Psoas muscle (tissue), 8 donors: ENCODE measurements at places on chromosomes 2 and 18. TPM values are rescaled to one million over a fixed set of nuclear protein-coding genes. Genes with fewer than 3 reads are reported as not detected.

GRCh38 chr2:56015711-56016115, 92.1 kb upstream of the EFEMP1 start:
- H3K36me3 ChIP-seq, result no peaks in the 10 kb centered on the region
- no peaks in the 10 kb centered on the region for H3K27me3 ChIP-seq
- H3K27ac ChIP-seq, result no peak overlapping the region
- no peak overlapping the region for H3K4me3 ChIP-seq
- DNase-seq, result no peak

FBXO48 gene
- 0.90 TPM for total RNA-seq

GRCh38 chr2:99779276-99779675, 289.5 kb upstream of the REV1 start:
- no peaks in the 10 kb centered on the region for H3K4me1 ChIP-seq
- no peaks in the 10 kb centered on the region for H3K27me3 ChIP-seq
- H3K36me3 ChIP-seq, result no peaks in the 10 kb centered on the region
- no peak overlapping the region for H3K27ac ChIP-seq

NGEF gene
- total RNA-seq, result 0.22 TPM

KCNK3 gene
- total RNA-seq, result 0.15 TPM

GRCh38 chr2:113080134-113080533, 12.4 kb downstream of the IL1F10 start:
- no peaks in the 10 kb centered on the region for H3K36me3 ChIP-seq
- H3K27me3 ChIP-seq, result no peaks in the 10 kb centered on the region
- H3K4me1 ChIP-seq, result no peaks in the 10 kb centered on the region
- no peak overlapping the region for H3K27ac ChIP-seq

DNA sequence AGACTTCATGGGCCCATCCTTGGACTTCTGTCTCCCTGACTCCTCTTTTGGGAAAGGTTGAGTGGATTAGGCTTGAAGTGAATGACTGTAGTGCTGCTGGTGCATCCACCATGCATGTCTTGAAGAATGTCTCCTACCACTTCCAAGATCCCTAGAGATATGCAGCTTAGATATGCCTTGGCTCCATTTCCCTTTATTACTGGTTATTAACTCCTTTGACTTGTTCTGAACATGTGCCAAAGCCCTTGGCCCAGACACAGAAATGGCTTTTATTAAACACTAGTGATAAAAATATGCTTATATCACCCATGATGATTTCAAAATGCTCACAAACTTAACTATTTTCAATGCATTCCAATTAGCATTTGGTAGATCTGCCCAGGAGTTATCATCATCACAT, 90.0 kb upstream of the SLC14A2 start:
- H3K27me3 ChIP-seq, result no peaks in the 10 kb centered on the region
- H3K4me1 ChIP-seq, result peaks cover 9% of the 10 kb centered on the region
- H3K4me3 ChIP-seq, result no peak overlapping the region
- H3K36me3 ChIP-seq, result no peaks in the 10 kb centered on the region
- no peak overlapping the region for H3K27ac ChIP-seq
- DNase-seq, result no peak

DNA sequence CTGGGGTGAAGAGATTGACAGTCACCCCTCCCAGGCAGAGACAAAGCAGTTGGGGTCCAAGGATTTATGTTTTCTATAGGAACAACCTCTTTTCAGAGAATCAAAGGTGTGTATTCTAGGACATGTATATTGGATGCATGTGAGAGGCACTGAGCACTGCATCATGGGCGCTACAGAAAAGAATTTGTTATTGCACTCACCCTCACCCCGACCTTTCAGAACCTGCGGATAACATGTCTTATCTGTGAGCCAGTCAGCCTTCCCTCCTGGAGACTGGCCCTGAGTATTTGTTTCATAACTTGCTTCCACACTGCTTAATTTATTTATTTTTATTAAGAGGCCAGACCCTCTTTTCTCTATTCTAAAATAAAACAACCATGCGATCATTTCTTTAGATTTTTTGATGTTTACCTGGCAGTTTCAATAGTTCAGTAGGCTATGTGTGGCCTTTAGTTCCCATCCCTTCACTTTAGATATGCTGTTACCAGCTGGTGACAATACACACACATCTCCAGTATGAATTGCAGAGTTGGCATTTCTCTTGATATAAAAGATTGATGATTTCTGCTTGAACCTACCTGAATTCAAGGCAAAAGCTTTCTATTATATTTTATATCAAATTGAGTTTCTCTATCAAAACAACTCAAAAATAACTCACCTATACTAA, 29.8 kb downstream of the FABP1 start:
- peaks cover 2% of the 10 kb centered on the region for H3K36me3 ChIP-seq
- H3K27ac ChIP-seq, result no peak overlapping the region
- H3K4me3 ChIP-seq, result no peak overlapping the region
- no peak for DNase-seq
- peaks cover 11% of the 10 kb centered on the region for H3K4me1 ChIP-seq
- H3K27me3 ChIP-seq, result no peaks in the 10 kb centered on the region

TMEM131 gene
- total RNA-seq, result 23.9 TPM

DNA sequence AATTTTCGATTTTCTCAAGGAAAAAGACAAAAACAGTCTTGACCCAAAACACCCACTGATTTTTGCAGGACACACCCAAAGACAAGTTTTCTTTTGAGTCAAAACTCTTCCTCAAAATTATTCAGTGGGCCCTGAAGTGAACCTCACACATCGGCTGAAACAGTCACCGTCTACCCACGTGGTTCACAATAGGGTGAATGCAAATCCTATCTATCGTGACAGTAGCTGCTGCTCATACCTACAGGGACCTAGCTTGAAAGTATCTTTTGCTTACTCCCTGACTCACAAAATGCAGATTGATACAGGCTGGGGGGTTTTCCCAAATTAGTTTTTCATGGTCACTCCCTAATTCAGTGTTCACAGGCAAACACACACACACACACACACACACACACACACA, 10.7 kb upstream of the CD226 start:
- no peak overlapping the region for H3K4me3 ChIP-seq
- H3K4me1 ChIP-seq, result no peaks in the 10 kb centered on the region
- no peak overlapping the region for H3K27ac ChIP-seq
- H3K36me3 ChIP-seq, result no peaks in the 10 kb centered on the region
- no peak for DNase-seq
- H3K27me3 ChIP-seq, result no peaks in the 10 kb centered on the region

PKDCC gene
- total RNA-seq, result 159 TPM

POTEC gene
- total RNA-seq, result not detected

GRCh38 chr2:77513191-77513590, 9.0 kb downstream of the LRRTM4 start:
- DNase-seq, result no peak
- no peak overlapping the region for H3K27ac ChIP-seq
- H3K4me3 ChIP-seq, result no peak overlapping the region
- H3K27me3 ChIP-seq, result no peaks in the 10 kb centered on the region

DNA sequence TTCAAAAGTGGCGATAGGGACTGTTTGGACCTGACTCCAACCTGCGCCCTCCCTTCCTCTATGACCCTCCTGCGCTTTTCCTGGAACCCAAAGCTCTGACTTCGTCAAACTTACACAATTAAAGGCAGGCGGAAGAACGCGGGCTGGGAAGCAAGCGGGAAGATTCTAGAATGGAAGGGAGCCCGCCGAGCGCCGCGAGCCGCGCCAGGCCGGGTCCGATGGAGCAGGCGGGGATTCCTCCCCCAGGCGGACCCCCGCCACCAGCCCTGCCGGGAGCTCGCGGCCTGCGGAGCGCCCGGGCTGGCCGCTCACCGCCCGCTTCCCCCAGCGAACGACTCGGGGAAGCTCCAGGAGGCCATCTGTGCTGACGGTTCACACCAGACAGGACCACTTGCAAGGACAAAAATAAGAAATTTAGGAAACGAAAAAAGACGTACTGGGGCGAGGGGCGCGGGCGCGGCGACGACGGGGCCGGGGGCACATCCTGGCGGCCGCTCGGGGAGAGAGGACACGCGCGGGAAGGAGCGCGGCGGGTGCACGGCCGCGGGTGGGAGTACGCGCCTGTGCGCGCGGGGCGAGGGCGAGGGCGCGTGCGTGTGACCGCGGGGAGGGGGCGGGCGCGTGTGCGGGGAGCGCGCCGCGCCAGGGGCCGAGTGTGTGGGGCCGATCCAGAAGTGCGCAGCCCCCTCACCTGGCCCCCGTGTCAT, 1.1 kb upstream of the SALL3 start:
- DNase-seq, result no peak
- H3K4me1 ChIP-seq, result peaks cover 6% of the 10 kb centered on the region
- H3K27ac ChIP-seq, result no peak overlapping the region
- H3K4me3 ChIP-seq, result peak overlapping the region; percentile 47
- peaks cover 12% of the 10 kb centered on the region for H3K27me3 ChIP-seq
- no peaks in the 10 kb centered on the region for H3K36me3 ChIP-seq

CFC1 gene
- not detected for total RNA-seq

VAMP8 gene
- 12.2 TPM for total RNA-seq

GRCh38 chr18:31562726-31563125, 29.0 kb upstream of the TTR start:
- H3K36me3 ChIP-seq, result no peaks in the 10 kb centered on the region
- H3K27me3 ChIP-seq, result no peaks in the 10 kb centered on the region
- H3K4me1 ChIP-seq, result no peaks in the 10 kb centered on the region
- H3K27ac ChIP-seq, result no peak overlapping the region
- no peak for DNase-seq

SLC25A12 gene
- total RNA-seq, result 70.0 TPM

- H3K4me3 ChIP-seq, result no peak overlapping the region
- peaks cover 1% of the 10 kb centered on the region for H3K27me3 ChIP-seq
- no peak overlapping the region for H3K27ac ChIP-seq
- no peaks in the 10 kb centered on the region for H3K36me3 ChIP-seq
Measured at GRCh38 chr2:102892698-102893310, 131.0 kb downstream of the TMEM182 start.

SLC9A2 gene
- total RNA-seq, result 9.2 TPM
